ENCODE measurements at places on chromosomes 1 and 21. TPM values are rescaled to one million over a fixed set of nuclear protein-coding genes. Genes with fewer than 3 reads are reported as not detected.

DNA sequence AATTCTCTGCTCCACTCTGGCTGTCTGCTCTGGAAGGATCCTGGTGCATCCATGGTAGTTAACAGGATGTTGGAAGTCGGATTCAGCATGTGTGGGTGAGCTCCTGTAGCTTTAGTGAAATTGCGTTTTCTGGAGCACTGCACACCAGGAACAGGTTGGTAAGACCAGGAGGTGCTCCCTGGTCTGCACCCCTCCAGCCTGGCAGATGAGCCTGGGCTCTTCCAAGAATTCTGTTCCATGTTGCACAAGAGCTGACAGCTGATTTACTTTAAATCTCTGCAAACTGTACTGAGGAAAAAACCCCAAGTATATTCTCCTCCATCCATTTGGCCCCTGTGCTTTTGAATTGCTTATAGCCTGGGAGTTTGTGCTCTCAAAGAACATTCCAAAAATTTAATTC is 33.7 kb downstream of the KCNK1 start:
- no peaks in the 10 kb centered on the region for H3K36me3 ChIP-seq
- H3K27me3 ChIP-seq, result no peaks in the 10 kb centered on the region
- H3K27ac ChIP-seq, result no peak overlapping the region
- no peak for DNase-seq
- H3K4me1 ChIP-seq, result no peaks in the 10 kb centered on the region

- no peaks in the 10 kb centered on the region for H3K36me3 ChIP-seq
- no peaks in the 10 kb centered on the region for H3K27me3 ChIP-seq
- no peak for DNase-seq
- H3K4me3 ChIP-seq, result no peak overlapping the region
- H3K4me1 ChIP-seq, result no peaks in the 10 kb centered on the region
These were observed 14.4 kb upstream of the BCL10 start for GRCh38 chr1:85290826-85291225.

DNA sequence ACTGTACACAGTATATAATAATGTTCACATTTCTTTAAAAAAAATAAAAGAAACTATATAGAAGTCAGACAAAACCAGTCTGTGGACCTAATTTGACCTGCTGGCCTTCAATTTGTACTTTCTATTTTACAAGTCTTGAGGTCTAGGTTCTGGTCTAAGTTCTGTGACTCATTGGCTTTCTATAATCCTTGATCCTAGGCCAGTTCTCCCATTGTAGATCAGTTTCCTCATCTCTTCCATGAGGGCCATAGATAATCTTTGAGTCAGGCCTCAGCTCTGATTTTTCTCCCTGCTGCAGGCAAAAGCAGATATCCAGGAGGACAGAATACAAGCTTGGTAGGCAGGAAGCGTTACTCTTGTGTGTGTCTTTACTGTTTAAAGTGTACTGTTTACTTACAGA is 603.7 kb upstream of the CAMK1G start:
- no peak for DNase-seq
- H3K27me3 ChIP-seq, result no peaks in the 10 kb centered on the region
- no peak overlapping the region for H3K4me3 ChIP-seq
- no peak overlapping the region for H3K27ac ChIP-seq
- no peaks in the 10 kb centered on the region for H3K36me3 ChIP-seq

DNA sequence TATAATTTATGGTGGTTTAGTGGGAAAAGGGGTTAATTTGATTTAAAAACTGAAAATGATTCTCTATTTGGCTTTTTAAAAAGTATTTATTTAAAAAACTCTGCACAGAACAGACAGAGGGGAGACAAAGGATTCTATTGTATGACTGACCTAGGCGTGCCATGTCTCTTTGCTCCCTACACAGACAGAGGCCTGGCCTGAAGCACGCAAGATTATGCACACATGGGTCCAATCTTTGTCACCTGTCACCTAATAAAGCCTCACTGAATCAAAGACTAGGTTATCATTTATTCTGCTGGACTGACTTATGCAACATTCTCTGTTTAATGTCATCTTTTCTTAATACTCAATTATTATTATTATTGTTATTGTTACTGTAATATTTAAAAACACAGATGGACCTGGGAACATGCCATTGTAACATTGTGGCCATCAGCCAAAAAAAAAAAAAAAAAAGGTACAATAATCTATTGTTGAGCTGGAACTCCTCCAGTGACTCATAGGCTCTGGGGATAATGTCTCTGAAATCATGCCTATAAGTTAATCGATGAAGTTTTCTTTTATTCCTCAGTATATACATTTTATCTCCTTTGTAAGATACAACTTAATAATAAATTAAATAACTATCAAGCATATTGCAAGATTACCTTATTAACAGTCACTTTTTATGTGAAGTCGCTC is 112.1 kb downstream of the RUNX1 start:
- no peak for DNase-seq
- no peaks in the 10 kb centered on the region for H3K27me3 ChIP-seq
- H3K4me3 ChIP-seq, result no peak overlapping the region
- no peaks in the 10 kb centered on the region for H3K36me3 ChIP-seq
- no peaks in the 10 kb centered on the region for H3K4me1 ChIP-seq
- H3K27ac ChIP-seq, result no peak overlapping the region

- H3K4me1 ChIP-seq, result no peaks in the 10 kb centered on the region
- H3K27ac ChIP-seq, result no peak overlapping the region
- H3K4me3 ChIP-seq, result no peak overlapping the region
- H3K27me3 ChIP-seq, result no peaks in the 10 kb centered on the region
- DNase-seq, result no peak
These were observed 34.6 kb downstream of the CFAP57 start for GRCh38 chr1:43206600-43207228.

GRCh38 chr1:68826836-68827235 is 330.0 kb upstream of the DEPDC1 start:
- no peak overlapping the region for H3K4me3 ChIP-seq
- H3K27me3 ChIP-seq, result no peaks in the 10 kb centered on the region
- no peak overlapping the region for H3K27ac ChIP-seq

GRCh38 chr1:90475631-90476030 is 241.5 kb downstream of the BARHL2 start:
- H3K27ac ChIP-seq, result no peak overlapping the region
- no peak for DNase-seq
- H3K27me3 ChIP-seq, result no peaks in the 10 kb centered on the region
- no peaks in the 10 kb centered on the region for H3K4me1 ChIP-seq

DNA sequence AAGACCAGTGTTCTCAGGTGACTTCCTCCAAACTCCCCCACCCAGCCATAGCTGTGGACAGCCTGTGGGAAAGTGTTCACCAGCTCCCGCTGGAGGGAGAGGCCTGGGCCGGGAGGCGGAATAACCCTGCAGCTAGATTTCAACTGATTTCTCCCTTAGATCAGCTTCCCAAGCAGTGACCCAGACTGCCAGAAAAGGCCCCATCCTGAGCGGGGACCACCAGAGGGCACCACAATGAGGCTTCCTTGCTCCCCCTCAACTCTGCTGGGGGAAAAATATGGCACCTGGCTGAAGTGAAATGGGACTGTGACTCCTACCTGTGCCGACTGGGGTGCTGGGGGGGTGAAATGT is 50.8 kb downstream of the RHBG start:
- no peak for DNase-seq
- peaks cover 22% of the 10 kb centered on the region for H3K27me3 ChIP-seq
- H3K27ac ChIP-seq, result no peak overlapping the region
- no peak overlapping the region for H3K4me3 ChIP-seq
- H3K36me3 ChIP-seq, result no peaks in the 10 kb centered on the region

- H3K27me3 ChIP-seq, result no peaks in the 10 kb centered on the region
- H3K27ac ChIP-seq, result no peak overlapping the region
- no peak for DNase-seq
These were observed 29.4 kb downstream of the NENF start for GRCh38 chr1:212461916-212462660.

DNA sequence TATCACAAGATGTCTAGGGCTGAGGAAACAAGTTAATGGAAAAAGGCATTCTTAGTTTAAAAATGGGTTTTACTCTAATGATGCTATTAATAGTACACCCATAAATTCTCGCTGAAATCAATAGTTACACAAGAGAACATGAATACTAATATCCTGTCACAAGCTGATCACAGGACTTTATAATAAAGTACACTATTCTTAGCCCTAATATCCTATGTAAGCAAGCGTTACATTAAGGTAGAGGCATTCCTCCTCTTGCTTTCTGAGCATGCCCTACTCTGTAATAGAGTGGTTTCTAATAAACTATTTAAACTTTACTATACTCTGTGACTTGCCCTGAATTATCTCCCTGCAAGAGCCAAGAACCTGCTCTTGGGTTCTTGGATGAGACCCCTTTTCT is 6.5 kb upstream of the PACC1 start:
- H3K36me3 ChIP-seq, result no peaks in the 10 kb centered on the region
- no peak overlapping the region for H3K27ac ChIP-seq
- H3K4me3 ChIP-seq, result no peak overlapping the region
- no peaks in the 10 kb centered on the region for H3K4me1 ChIP-seq

- DNase-seq, result no peak
- no peaks in the 10 kb centered on the region for H3K27me3 ChIP-seq
- H3K4me1 ChIP-seq, result no peaks in the 10 kb centered on the region
These were observed 125.4 kb downstream of the EIF4G3 start for GRCh38 chr1:21051177-21051825.

GRCh38 chr1:52633291-52633754 is 355 bp downstream of the SHISAL2A start:
- peak overlapping the region; percentile 3 for H3K4me3 ChIP-seq
- H3K27me3 ChIP-seq, result peaks cover 5% of the 10 kb centered on the region
- H3K36me3 ChIP-seq, result no peaks in the 10 kb centered on the region
- no peak for DNase-seq
- no peaks in the 10 kb centered on the region for H3K4me1 ChIP-seq

DNA sequence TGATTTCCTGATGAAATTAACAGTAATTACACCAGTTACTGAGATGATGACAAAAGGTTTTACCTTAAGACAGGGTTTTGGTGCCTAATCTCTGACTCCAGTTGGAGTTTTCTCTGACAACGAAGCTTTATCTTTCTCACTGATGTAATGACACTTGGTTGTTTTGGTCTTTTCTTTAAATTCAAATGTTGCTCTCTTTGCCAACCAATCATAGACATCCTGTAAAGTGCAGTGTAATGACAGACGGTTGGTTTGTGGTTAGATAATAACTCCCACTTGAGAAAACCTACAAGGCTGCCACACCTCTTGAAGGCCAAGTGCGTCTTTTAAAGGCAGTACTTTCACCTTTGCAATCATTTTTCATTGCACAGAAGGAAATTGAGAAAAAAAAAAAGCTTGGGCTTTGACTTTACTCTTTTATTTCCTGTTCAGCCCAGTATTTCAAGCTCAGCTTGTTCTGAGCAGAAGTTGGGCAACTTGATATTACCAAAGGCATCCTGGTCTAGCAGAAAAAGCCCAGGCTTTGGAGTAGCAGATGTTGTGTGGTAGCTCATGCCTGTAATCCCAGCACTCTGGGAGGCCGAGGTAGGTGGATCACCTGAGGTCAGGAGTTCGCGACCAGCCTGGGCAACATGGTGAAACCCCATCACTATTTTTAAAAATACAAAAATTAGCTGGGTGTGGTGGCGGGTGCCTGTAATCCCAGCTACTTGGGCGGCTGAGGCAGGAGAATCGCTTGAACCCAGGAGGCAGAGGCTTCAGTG is 14.9 kb downstream of the PDIK1L start:
- H3K36me3 ChIP-seq, result no peaks in the 10 kb centered on the region
- H3K27me3 ChIP-seq, result no peaks in the 10 kb centered on the region
- no peak overlapping the region for H3K27ac ChIP-seq

DNA sequence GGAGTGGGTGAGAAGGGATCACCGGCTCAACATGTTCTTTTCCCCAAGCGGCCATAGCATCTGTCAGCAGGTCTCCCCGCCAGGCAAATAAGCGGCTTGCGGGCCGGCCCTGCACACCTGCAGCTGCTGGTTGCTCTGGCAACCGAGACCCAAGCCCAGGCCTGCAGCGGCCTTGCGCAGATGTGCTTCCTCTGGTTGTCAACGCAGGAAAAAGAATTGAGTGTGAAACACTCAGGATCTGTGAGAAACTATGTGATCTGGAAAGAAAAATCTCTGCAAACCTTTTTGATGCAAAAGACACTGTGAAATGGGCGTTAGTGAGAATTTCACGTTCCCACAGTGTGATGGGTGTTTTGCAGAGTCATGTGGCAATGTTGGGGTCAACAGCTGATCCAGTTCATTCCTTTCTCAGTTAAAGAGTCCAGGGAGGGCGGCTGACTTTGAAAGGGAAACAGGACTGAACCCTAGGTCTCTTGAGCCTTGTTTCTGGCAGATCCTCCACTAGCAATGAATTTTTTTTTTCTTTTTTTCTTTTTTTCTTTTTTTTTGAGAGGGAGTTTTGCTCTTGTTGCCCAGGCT is 28.4 kb downstream of the TOMM20 start:
- no peak for DNase-seq
- no peak overlapping the region for H3K27ac ChIP-seq
- no peaks in the 10 kb centered on the region for H3K36me3 ChIP-seq
- no peaks in the 10 kb centered on the region for H3K27me3 ChIP-seq

DNA sequence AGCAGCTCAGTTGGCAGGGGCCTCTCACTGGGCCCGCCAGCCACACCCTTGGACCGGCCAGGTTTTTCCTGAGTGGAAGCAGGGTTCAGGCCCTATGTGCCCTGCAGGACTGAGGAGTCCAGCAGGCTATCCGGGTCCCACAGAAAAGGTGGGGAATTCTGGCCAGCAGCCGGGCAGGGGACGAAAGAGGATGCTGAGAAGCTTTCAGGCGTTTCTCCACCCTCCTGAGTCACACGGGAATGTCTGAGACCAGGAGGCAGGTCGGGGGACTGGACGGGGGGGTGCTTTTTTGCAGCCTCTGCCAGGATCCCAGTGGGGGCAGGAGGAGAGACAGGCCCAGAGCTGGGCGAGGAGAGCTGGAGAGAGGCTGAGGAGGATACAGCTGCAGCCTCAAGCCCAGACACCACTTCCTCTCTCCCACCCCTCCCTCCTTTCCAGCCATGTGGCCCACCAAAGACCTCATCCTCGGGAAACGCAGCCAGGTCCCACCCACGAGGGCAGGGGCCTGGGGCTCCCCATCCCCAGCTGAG is 105.4 kb downstream of the SPSB1 start:
- no peak overlapping the region for H3K4me3 ChIP-seq
- H3K27ac ChIP-seq, result peak overlapping the region; percentile 9
- H3K4me1 ChIP-seq, result peaks cover 3% of the 10 kb centered on the region

DNA sequence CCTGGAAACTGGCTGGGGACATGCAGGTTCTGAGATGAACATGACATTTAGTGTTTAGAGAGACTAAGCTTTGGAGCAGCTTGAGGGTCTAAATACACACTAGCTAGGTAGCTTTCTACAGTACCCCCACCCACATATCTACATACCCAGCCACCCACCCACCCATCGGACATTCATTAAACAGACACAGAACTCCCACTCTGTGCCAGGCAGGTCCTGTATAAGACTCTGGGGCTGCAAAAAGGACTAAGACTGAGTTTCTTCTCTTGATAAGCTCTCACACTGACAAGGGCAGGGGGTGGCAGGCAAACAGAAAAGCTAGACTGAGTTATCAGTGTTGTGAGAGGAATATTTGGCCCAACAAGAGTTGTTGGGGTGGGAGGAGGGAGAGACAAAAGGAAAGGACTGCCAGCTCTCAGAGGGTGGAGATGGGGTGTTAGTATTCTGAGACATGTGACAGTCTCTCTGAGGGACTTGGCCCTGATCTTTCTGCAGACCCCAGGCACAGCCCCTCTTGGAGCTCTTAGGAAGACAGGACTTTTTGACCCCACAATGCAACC is 6.8 kb downstream of the MAP7D1 start:
- peak overlapping the region; percentile 100 for H3K27ac ChIP-seq
- DNase-seq, result no peak
- H3K27me3 ChIP-seq, result no peaks in the 10 kb centered on the region
- H3K36me3 ChIP-seq, result no peaks in the 10 kb centered on the region

GRCh38 chr1:71080230-71080738 is 551 bp downstream of the ZRANB2 start:
- no peak for DNase-seq
- H3K27me3 ChIP-seq, result no peaks in the 10 kb centered on the region
- peak overlapping the region; percentile 73 for H3K4me3 ChIP-seq
- H3K36me3 ChIP-seq, result no peaks in the 10 kb centered on the region

LCE1C gene
- not detected for total RNA-seq

FAM3B gene
- not detected for total RNA-seq

NCAM2 gene
- total RNA-seq, result 214 TPM

LRRN2 gene
- 5.5 TPM for total RNA-seq

FAM151A gene
- not detected for total RNA-seq

S100B gene
- total RNA-seq, result 1.8 TPM

Data from uterus (tissue), 4 donors.